Panc1 (cell line): ENCODE measurements at places on chromosomes 4 and X. TPM values are rescaled to one million over a fixed set of nuclear protein-coding genes. Genes with fewer than 3 reads are reported as not detected.

UGT2B17 gene
- not detected for total RNA-seq

- no peak for DNase-seq
Measured at GRCh38 chrX:123322536-123322935, 138.5 kb downstream of the GRIA3 start.

GRCh38 chr4:123158576-123158975 is 236.2 kb upstream of the NUDT6 start:
- DNase-seq = no peak

- DNase-seq = no peak
Measured at GRCh38 chr4:155530290-155530689, 136.4 kb upstream of the GUCY1A1 start.
